ENCODE measurements at places on chromosomes 2 and 18. TPM values are rescaled to one million over a fixed set of nuclear protein-coding genes. Genes with fewer than 3 reads are reported as not detected.

Gene MPPE1
- 17.6 TPM for total RNA-seq

Gene NCL
- 113 TPM for total RNA-seq

Gene VIT
- total RNA-seq: not detected

Gene SCN7A
- 1.6 TPM for total RNA-seq

Gene SMC6
- 29.5 TPM for total RNA-seq

Gene NT5C1B
- total RNA-seq: not detected

Gene CXCR1
- total RNA-seq: not detected

Gene ALK
- 0.78 TPM for total RNA-seq

Gene PLGLB1
- 6.2 TPM for total RNA-seq

Gene DSG4
- not detected for total RNA-seq

Gene FAM228A
- 3.9 TPM for total RNA-seq

Gene COL6A3
- 23.9 TPM for total RNA-seq

Gene TUBA3D
- total RNA-seq: not detected

Gene TNFAIP6
- total RNA-seq: 0.31 TPM

Gene KCNE4
- total RNA-seq: 3.7 TPM

Gene MYO7B
- not detected for total RNA-seq

Gene HOXD13
- not detected for total RNA-seq

Gene SLC40A1
- 43.0 TPM for total RNA-seq

Gene ATP9B
- 69.1 TPM for total RNA-seq

Gene CCBE1
- total RNA-seq: 44.6 TPM

Gene BMP10
- total RNA-seq: not detected

All from occipital lobe (tissue), 3 donors.